Neural crest cell (in vitro differentiated cells): ENCODE measurements at places on chromosomes 6 and 20.

GRCh38 chr20:10537850-10538480, 102.9 kb downstream of the SLX4IP start:
- H3K4me1 ChIP-seq = peaks cover 39% of the 10 kb centered on the region
- no peak for DNase-seq
- peaks cover 5% of the 10 kb centered on the region for H3K36me3 ChIP-seq
- H3K4me3 ChIP-seq = no peak overlapping the region

DNA sequence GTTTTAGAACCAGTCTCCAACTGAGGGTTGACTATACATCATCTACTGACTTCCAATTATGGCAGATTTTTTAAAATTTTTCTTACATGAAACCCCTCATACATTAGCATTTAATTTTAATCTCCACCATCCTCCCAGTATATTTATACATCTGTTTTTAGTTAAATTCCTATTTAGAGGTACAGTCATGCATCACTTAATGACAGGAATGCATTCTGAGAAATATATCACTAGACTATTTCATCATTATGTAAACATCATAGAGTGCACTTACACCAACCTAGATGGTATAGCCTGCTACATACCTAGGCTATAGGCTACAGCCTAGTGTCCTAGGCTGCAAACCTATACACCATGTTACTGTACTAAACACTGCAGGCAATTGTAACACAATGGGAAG, 316.7 kb upstream of the MARCKS start:
- H3K27ac ChIP-seq = no peak overlapping the region
- peaks cover 10% of the 10 kb centered on the region for H3K36me3 ChIP-seq
- H3K27me3 ChIP-seq = no peaks in the 10 kb centered on the region

DNA sequence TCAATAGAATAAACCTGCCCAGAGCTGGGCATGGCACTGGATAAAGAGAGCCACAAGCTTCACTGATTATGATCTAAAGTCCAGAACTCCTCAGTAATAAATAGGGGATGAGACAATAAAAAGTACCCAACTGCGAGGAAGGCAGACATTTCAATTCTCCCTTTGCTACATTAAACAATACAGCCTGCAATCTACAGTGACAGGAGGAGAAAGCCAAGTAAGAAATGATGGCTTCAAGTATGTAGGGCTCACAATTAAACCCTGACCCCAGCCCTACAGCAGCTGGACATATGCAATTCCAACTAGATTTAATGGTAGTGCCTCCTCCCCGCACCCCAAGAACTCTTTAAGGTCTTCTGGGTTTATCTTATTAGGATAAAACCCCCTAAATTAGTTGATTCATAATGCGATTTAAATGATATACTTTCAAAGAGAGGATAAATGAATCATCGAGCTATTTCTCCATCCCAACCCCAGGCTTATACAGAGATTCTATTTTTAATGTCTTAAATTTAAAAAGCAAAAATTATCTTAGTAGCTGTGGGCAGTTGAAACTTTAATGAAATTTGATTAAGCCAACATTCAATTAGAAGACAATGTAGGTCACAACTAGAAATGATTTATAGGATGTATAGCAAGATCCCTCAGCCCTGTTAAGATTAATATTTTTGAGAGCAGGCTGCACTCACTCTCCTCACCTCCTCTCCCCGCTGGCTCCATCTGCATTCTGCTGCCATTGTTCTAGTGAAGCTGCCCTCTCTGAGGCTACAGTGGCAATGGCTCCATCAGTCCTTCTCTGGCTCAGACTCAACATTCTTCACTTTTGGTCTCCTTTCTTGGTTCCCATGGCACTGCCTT, 57.1 kb downstream of the OGFRL1 start:
- no peak for DNase-seq
- no peak overlapping the region for H3K4me3 ChIP-seq
- H3K4me1 ChIP-seq = peaks cover 25% of the 10 kb centered on the region
- H3K27ac ChIP-seq = no peak overlapping the region
- no peaks in the 10 kb centered on the region for H3K27me3 ChIP-seq

DNA sequence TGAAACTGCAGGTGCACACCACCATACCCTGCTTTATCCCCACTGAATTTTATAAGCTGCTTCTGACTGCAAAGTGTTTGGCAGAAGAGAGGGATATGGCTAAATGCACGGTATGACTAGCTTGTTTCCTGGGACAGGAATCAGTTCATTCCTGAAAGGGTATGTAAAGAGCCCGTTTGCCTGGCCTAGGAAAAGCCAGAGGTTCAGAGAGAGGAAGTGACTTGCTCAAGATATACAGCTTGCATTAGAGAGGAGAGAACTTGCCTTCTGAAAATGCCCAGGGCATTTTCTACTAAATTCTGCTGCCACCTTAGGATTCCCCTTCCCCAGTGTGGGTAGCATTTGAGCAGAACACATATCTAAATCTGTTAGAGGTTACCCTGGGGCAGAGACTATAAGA, 683 bp upstream of the GCNT2 start:
- no peak overlapping the region for H3K27ac ChIP-seq
- peaks cover 21% of the 10 kb centered on the region for H3K4me1 ChIP-seq
- H3K36me3 ChIP-seq = no peaks in the 10 kb centered on the region
- H3K4me3 ChIP-seq = no peak overlapping the region
- no peak for DNase-seq

DNA sequence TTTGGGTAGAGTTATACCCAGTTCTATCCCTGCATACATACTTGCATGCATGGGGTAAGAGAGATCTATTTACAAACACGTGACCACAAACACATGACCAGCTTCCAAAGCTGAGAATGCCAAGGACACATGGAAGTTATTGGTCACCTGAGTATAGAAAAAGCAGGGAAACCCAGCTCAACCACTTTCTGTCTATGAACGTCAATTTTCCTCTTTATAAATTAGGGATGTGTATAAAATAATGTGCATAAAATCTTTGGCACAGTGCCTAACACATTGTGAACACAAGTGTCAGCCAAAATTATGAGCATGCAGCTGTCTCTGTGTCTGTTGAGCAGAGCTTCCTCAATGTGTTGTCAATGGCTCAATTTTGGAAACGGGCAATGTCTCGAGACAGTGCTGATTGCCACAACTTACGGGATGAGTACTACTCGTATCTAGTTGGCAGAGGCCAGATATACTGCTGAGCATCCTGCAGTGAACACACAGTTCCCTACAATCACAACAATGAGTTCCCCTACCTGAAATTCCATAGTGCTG, 44.9 kb downstream of the TPD52L1 start:
- no peak overlapping the region for H3K4me3 ChIP-seq
- H3K36me3 ChIP-seq = no peaks in the 10 kb centered on the region
- DNase-seq = no peak
- no peak overlapping the region for H3K27ac ChIP-seq

DNA sequence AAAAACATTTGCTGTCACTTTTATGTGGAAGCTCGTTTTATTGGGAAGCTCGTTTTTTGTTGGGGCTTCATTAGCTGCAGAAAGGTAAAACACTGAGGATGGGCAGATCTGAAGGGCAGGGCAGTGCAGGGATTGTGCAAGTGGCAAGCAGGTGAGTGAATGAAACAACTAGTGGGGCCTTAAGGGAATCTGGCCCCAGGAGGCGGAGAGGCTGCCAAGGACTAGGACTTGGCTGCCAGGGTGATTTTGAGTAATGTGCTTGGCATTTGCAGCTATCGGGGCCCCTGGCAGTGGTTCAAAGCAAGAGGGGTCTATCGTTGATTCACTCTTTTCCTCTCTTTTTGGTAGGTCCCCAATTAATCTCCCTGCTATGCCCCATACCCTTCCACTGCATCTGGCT, 11.5 kb downstream of the IL22RA2 start:
- H3K4me3 ChIP-seq = no peak overlapping the region
- no peak for DNase-seq
- H3K36me3 ChIP-seq = peaks cover 10% of the 10 kb centered on the region
- H3K27ac ChIP-seq = no peak overlapping the region

DNA sequence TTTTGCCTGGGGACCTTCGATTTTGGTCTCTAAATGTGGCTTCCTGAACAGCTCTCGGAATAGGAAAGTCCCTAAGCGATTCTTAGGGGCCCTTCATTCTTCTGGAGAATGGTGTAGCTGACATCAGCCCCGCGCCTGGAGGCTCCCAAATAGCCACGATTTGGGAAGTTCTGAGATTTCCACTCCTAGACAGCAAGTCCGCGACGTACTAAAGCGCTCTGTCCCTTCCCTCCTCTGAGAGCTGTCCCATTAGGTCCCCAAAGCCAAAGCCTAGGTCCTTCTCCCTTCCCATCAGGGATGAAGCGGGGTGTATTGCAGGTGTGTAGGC, 756 bp downstream of the MOXD1 start:
- peaks cover 11% of the 10 kb centered on the region for H3K36me3 ChIP-seq
- H3K4me3 ChIP-seq = peak overlapping the region; percentile 91
- DNase-seq = no peak
- peak overlapping the region; percentile 73 for H3K27ac ChIP-seq
- H3K27me3 ChIP-seq = peaks cover 45% of the 10 kb centered on the region
- peaks cover 43% of the 10 kb centered on the region for H3K4me1 ChIP-seq

DNA sequence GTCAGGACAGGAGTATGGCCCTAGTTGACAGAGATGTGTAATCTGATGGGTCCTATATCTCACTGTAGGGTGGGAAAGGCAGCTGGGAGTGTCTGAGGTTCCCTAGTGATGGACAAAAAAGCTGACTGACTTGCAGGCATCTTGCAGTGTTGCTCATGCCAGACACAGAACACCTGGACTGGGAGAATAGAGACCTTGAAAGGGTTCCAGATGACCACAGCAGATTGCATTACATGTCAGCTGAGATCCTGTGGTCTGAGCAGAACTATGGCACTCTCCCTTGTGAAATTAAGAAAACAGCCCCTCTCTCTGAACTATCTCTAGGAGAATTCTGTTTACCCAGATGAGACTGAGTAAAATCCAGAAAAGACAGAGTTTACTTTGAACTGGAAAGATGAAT, 212.6 kb upstream of the MAN1A1 start:
- no peak overlapping the region for H3K27ac ChIP-seq
- no peak for DNase-seq
- no peak overlapping the region for H3K4me3 ChIP-seq
- no peaks in the 10 kb centered on the region for H3K36me3 ChIP-seq
- H3K4me1 ChIP-seq = no peaks in the 10 kb centered on the region
- no peaks in the 10 kb centered on the region for H3K27me3 ChIP-seq

DNA sequence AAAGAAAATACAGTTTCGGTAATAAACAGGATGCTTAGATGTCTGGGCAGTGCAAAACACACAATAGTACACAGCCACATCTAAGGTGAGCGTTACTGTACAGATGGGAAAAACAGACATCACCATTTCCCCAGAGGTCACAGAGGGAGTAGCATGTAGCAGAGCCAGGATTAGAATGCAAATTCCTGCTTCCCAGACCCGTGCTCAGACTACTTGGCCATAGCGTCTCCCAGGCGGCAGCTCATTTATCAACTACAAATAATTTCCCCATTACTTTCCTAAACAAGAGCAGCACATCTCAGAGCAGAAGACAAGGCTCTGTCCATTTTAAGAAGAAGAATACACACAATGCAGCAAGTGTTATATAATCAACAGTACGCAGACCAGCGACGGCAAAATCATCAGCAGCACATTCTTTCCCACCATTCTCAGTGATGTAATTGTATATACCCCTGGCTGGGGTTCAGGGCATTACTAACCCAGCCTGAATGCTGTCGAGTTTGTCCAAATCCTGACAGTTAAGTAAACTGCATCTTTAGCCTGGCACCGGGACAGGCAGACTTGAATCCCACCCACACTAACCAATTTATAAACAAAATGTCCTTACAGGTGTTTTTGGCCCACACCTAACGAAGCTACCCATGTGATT, 61.9 kb downstream of the CNKSR3 start:
- no peak for DNase-seq
- peaks cover 38% of the 10 kb centered on the region for H3K4me1 ChIP-seq
- H3K27ac ChIP-seq = no peak overlapping the region
- peaks cover 3% of the 10 kb centered on the region for H3K36me3 ChIP-seq

- no peak for DNase-seq
- H3K27ac ChIP-seq = no peak overlapping the region
- H3K4me1 ChIP-seq = no peaks in the 10 kb centered on the region
Observed at GRCh38 chr6:72798196-72798595, 176.3 kb downstream of the KCNQ5 start.

GRCh38 chr6:169962604-169963469, 211.4 kb downstream of the ERMARD start:
- DNase-seq = no peak
- no peaks in the 10 kb centered on the region for H3K4me1 ChIP-seq
- no peak overlapping the region for H3K27ac ChIP-seq

DNA sequence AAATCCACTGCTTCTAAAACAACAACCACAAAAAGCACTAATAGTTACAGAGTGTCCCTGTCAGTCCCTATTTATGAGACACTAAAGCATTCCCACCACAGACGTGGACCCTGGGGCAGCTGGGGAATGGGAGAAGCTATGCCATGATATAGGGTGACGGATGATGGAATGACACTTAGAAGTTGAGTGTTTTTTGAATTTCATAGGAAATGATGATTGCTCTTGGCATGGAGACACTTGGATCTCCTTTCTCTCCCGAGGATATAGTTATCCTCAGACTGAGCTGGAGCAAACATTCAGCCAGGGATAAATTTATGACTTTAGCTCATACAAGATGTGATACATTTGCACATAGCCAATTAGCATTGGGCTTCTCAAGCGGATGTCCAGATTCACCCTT, 151.2 kb downstream of the EDN3 start:
- no peak for DNase-seq
- peaks cover 2% of the 10 kb centered on the region for H3K27me3 ChIP-seq
- no peak overlapping the region for H3K27ac ChIP-seq
- H3K4me3 ChIP-seq = no peak overlapping the region

- H3K27me3 ChIP-seq = no peaks in the 10 kb centered on the region
- no peak overlapping the region for H3K27ac ChIP-seq
- DNase-seq = no peak
- H3K4me3 ChIP-seq = no peak overlapping the region
Observed at GRCh38 chr6:74409447-74409846, 713.4 kb downstream of the CD109 start.

DNA sequence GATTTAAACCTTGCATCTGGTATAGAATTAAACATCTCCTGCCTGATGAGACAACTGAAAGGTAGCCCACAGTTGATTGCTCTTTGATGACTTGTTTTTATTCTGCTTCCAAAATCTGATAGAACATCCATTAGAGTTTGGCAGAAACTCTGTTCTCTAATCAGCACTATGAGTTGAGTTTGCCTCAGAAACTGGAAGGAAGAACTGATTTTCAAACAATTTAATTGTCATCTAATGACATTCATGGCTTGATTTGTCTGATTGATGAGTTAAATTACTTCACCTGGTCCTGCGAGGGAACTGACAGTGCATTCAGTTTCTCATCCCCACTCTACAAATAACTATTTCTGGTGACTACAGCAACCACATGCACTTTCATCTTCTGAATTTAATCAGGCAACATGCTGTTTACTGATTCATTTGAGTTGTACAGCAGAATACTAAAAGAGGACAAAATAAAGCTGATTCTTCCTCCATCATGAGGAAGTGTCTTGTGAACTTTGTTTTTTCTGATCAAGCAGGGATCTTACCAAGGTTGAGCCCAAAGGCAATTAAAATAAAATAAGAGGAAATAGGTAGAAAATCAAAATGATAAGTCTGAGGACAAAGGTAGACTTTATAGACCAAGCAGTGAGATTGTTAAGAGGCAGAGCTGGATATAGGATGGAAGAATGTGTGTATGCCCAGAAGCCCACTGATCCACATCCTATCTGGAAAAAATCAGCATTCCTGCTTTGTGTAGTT, 15.7 kb upstream of the MRAP2 start:
- H3K27ac ChIP-seq = peak overlapping the region; percentile 8
- H3K4me3 ChIP-seq = no peak overlapping the region

GRCh38 chr20:32445539-32446273, 87.6 kb downstream of the ASXL1 start:
- H3K27ac ChIP-seq = peak overlapping the region; percentile 86
- H3K4me1 ChIP-seq = peaks cover 26% of the 10 kb centered on the region
- DNase-seq = no peak
- H3K27me3 ChIP-seq = peaks cover 13% of the 10 kb centered on the region
- peaks cover 28% of the 10 kb centered on the region for H3K36me3 ChIP-seq
